NCI-H1930 (cell line): ENCODE measurements at places on chromosomes 6 and 20.
A peak's percentile ranks its signal among the peaks of the same experiment; 100 is the strongest.

DNA sequence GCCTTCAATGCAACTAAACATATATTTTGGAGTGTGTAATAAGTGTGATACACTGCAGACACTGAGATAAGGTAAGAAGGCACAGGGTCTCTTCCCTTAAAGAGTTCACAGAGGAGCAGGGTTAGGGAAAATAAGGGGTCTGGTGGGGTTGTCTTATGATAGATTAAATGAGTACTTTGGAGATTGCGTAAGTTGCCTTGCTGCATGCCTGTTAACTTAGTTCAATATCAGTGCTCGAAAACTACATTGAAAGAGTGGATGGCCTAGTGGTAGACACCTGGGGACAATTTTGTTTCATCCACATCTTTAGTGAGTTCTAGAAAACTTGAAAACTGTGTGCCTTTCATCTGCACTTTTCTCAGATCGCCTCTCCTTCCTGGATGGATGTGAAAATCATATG lies 123.2 kb upstream of the BTBD3 start:
- DNase-seq = no peak

- DNase-seq = no peak
Measured at GRCh38 chr6:40963019-40963418, 76.0 kb downstream of the UNC5CL start.

DNA sequence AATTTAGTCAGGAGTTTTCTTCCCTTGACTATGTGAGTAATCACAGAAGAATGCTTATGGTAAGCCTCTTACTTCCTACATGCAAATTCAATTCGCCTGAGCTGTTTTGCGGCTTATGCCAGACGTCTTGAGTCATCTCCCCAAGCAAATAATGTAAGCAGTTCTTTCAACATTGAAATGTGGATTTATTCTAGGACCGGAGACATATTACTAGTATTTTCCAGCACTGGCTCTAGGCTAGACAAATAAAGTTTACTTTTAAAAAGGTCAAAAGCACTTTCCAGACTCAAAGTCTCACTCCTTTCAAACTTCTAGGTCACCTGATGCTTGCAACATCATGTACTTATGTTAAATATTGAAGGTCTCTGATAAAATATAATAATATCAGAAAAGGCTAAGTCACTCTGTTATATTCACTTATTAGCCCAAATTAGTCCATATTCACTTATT lies 38.1 kb upstream of the NOX3 start:
- no peak for DNase-seq

- no peak for DNase-seq
Measured at GRCh38 chr20:19300395-19300794, 88.0 kb downstream of the SLC24A3 start.

DNA sequence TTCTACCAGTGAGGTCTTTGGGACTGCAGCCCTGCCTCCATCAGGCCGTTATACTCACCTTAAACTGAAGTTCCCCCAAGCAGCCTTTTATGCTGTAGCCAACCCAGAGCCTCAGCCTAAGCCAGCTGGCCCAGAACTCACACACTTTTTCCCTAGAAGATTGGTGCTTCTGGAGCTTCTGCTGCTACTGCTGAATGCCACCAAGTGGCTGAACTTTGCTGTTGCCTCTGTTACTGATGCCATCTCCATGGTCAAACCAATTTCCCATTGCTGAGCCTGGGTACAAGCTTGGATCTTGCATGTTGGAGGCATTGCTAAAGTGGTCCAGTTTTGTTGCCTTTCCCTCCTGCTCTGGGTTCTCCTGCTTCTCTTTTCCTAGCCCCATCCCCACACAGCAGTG lies 15.0 kb upstream of the TBX18 start:
- DNase-seq = no peak

DNA sequence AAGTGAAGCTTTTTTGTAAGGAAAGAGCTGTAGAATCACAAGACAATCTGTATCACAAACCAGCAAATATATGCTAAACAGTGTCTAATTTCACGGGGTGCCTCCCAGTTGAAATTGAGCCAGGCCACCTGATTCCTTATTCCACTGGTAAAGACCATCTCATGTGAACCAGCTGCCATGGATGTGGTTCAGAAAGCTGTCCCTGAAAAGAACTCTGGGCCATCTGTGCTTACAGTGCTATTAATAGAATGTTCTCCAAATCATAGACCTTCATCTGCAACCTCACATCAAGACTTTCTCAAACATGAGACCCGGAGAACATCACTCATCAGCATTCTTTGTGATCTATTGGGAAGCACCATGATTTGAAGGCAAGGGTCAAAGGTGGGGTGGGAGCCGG lies 89.7 kb downstream of the FBXO5 start:
- no peak for DNase-seq

DNA sequence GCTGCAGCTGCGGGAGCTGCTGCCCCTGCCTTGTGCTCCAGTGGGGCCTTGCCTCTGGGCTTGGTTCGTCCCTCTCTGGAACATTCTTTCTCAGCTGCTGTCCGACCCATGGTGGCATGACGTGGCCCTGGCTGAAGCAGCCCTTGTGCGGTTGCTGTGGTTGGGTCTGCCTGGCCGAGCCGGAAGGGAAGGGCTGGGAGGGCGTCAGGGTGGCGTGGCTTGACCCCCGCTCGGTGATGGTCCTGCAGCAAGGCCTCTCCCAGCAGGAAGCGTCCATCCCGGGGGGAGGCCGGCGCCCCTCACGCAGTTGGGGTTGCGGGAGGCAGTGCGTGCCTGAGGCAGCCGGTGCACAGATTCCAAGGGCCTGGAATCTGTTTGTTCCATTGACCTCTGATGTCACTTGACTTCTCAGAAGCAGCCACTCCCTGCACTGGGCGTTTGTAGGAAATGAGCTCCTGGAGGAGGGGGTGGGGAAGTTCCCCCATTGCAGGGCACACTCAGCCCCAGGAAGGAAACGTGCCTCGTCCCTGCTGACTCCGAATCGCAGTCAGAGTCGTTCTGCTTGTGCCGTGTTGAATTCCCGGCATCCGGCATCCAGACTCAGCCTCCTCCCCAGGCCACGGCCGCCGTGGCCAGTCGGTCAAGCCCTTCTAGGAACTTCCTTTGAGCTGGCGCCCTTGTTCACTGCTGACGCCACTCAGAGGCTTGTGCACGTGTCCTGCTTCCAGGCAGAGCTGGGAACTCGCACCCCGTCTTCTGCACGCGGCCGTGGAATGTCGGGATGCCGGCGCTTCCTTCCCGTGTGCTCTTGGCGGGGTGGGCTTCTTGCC lies 9.7 kb upstream of the TNFRSF6B start:
- DNase-seq = no peak

DNA sequence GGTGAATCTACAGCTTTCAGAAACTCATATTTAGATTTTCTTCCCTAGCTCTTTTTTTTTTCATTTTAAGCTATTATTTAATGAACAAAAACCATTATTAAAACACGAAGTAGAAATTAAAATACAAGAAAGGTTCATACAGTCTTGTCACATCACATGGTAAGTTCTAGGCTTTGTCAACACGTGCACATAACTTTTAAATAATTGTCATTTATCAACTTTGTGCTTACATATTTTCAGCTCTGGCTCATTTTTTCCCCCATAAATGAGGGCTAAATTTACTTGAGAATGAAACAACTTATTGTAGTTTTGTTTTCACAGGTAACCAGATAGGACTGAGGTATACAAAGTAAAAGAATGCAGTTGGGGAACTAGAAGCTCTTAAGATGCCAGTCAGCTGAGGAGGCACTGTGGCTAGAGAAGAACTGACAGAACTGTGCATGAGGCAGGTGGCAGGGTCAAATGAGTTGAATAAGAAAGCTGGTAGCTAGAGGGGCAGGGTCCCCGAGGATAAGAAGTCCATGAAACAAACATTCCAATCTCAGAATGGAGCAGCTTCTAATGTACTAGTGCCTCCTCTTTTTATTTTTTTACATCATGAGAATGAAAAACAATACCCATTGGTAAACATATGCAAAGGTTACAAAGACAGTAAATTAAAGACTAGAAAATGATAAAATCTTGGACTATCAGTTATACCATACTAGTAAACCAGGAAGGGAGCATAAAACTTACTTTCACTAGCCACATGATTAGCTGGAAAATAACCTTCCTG lies 141.5 kb downstream of the MYB start:
- DNase-seq = no peak

- DNase-seq = no peak
Measured at GRCh38 chr6:1016329-1017302, 295.3 kb upstream of the FOXQ1 start.

- DNase-seq = no peak
Measured at GRCh38 chr20:4552075-4552640, 169.6 kb upstream of the PRND start.

- no peak for DNase-seq
Measured at GRCh38 chr20:13338097-13338661, 117.1 kb downstream of the ISM1 start.

DNA sequence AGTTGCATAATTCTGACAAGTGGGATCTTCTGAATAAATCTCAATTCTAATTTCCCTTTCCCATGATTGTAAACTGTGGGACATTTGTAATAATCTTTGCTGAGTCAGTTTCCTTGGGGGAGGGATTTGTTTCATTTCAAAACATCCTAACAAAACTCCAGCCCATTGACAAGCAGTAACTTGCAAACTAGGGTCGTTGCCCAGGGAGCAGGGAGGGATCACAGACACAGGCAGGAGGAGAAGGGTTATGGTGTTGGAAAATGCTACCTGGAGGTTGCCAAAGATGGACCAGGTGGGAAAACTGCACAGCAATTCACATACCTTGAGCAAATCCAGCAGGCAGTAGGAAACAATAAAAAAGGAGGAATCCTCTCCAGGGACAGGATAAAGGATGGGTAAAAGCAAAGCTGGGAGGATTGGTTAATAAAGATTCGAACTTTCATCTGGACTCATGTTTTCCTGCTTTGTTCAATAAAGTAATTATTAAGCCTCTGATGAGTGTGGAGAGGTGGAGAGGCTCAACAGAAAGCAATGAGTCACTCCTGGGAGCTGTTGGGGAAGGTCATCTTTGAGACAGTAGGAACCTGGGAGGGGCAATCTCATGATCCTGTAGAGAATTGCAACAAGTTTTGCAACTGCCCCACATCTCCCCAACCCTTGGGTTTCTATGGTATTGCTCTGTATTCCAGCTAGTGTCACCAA lies 87.3 kb upstream of the AKIRIN2 start:
- no peak for DNase-seq

DNA sequence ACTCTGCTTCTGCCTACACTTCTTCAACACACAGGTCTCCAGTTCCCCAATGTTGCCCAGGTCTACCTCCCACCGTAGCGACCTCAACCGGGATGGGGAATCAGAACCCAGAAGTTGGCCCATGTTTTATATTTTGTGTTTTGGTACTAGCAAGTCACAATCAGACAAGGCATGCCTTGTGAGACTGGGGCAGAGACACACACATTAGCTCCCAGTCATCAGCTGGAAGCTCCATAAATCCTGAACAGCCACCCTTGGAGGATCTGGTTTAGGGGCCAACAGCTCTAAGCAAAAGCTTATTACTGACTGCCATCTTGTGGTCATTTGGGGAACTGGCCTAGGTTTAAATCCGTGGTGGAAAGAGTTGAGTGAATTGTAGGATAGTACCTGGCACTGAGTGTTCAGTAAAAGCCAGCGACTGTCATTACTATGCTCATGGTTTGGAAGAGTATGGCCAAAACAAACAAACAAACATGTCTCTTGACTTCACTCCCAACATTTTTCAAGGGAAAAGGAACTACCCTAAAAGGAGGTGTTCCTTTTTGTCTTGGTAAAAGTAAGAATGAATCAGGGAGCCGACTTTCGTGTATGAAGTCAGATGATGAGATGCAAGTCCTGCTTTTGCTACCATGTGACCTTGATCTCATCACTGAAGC lies 40.5 kb downstream of the PIM1 start:
- peak; percentile 68 for DNase-seq
